LNCaP clone FGC (cell line): ENCODE measurements at places on chromosomes 4 and X.
A peak's percentile ranks its signal among the peaks of the same experiment; 100 is the strongest.

DNA sequence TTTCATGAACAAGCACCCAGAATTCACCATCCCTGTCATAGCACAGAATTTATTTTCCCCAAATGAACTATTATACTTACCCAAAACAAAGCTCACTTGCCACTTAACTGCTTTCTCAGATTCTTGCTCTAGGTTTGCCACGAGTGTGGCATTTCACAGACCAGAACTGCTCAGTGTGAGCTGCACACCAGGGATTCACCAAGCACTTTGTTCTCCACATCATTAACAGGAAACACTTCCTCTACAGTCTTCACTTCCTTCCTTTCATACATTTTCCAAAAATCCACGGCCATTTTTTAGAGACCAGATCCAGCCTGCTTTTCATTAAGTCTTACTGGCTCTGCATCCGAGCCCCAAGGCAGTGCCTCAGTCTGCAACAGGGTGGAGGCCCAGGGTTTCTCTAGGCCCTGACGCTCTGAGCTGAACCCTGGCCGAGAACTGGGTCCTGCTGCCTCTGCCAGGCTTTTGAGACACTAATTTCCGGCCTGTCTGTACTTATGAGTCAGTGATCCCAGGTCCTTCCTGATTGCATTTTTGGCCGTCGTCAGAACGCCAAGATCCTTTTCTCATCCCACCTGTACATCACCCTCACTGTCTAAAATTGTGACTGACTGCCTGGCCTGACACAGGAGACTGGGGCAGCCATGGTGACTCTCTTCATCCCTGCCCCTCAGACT lies 67.6 kb upstream of the MTNR1A start:
- no peak for DNase-seq

GRCh38 chr4:48913346-48913745 lies 6.8 kb upstream of the OCIAD2 start:
- no peak for DNase-seq

DNA sequence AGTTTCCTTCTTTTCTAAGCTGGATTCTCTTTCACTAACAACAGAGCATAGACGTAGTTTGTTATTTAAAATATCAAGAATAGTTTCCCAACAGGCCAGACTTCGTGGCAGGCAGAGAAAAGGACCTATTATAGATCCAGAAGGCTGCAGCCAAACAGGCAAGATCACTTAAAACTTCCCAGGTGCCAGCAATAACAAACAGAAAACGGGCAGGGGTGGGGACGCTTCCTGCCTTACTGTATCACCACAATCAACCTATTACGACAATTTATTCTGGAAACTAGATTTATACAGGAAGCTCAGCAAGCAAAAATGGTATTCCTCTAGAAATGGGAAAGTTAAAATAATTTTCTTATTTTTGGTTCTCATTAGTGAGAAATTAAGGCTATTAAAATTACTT lies 22.1 kb downstream of the RWDD4 start:
- DNase-seq = no peak

DNA sequence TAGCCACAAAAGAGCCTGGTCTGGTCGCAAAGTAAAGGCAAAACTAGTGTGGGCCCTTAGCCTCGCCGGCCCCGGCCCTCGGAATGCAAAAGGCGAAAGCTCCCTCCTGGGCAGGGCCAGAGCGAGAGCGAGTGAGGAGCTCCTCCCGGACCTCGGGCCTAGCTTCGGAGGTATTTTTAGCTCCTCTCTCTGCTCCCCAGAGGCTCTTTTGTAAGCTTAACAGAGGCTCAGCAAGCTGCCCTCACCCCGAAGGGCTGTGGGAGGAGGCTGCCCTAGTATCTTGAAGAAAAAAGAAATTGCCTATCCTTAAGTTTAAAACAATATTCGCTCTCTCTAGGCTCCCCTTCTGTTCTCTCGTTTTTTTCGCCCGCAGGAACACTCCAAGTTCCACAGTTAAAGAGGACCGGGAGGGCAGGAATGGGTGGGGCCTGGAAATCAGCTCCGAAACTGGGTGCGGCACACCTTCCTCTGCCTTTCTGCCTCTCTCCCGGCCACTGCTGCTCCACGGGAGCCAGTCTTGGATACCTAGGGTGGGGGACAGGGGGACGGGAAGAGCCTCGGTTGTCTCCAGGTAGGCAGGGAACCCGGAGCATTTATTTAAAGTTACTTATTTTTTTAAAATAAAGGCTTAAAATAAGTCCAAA lies 12.1 kb downstream of the HAND2 start:
- DNase-seq = no peak

- peak; percentile 74 for DNase-seq
These were observed 40.9 kb downstream of the JADE3 start for GRCh38 chrX:46953137-46953527.

- no peak for DNase-seq
These were observed 54.9 kb downstream of the MAGEB17 start for GRCh38 chrX:16222151-16222550.
